COR-L47 (cell line): ENCODE measurements at places on chromosomes 5 and 9.

DNA sequence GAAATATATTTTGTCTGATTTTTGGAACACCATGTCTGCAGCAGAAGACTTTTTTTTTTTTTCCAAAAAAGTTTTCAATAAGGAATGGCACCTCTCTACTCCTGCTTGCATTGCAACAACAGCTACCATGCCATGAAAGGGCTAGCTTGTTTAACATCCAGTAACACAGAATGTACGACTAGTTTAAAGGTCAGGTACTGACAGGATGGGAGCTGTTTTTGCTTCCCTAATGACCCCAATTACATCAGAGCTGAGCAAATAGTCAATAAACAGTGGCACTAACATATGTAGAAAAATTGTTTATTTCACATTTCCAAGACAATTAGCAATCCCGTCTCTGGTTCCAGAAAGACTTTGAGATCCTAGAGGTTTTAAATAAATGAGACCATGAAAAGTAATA lies 693.8 kb downstream of the NR2F1-AS1 start:
- DNase-seq: no peak

GRCh38 chr9:98808411-98808815 lies 943 bp downstream of the GALNT12 start:
- DNase-seq: no peak

DNA sequence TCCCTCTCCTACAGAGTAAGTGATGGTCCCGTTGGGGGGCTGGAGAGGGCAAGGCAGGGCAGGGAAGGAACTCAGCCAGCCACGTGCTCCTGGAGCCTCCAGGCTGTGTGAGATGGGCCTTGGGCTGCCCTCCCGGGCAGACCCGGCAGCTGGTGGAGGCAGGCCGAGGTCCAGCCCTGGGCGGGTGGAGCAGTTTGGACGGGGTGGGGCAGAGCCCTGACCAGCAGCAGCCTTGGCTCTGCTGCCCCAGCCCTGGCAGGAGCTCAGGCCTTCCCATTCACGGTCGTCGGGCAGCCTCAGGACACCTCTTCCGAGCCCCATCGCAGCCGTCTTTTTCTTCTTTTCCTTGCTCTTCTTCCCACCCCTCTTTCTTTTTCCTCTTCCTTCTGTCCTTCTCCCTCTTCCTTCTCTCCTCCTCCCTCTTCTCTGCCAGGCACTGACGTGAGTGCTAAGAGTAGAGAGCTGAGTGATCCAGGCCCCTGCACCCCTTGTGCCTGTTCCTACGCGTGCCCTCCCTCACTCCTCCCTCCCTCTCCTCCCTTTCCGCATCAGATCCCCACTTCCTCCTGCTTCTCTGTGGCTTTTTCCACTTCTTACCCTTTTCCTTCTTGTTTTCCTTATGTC lies 42.8 kb downstream of the AMBP start:
- DNase-seq: no peak

- DNase-seq: no peak
Observed at GRCh38 chr5:173789031-173789920, 98.9 kb upstream of the CPEB4 start.

GRCh38 chr5:39100301-39100850 lies 26.2 kb upstream of the RICTOR start:
- DNase-seq: no peak

GRCh38 chr5:36481454-36482120 lies 124.8 kb upstream of the SLC1A3 start:
- no peak for DNase-seq

DNA sequence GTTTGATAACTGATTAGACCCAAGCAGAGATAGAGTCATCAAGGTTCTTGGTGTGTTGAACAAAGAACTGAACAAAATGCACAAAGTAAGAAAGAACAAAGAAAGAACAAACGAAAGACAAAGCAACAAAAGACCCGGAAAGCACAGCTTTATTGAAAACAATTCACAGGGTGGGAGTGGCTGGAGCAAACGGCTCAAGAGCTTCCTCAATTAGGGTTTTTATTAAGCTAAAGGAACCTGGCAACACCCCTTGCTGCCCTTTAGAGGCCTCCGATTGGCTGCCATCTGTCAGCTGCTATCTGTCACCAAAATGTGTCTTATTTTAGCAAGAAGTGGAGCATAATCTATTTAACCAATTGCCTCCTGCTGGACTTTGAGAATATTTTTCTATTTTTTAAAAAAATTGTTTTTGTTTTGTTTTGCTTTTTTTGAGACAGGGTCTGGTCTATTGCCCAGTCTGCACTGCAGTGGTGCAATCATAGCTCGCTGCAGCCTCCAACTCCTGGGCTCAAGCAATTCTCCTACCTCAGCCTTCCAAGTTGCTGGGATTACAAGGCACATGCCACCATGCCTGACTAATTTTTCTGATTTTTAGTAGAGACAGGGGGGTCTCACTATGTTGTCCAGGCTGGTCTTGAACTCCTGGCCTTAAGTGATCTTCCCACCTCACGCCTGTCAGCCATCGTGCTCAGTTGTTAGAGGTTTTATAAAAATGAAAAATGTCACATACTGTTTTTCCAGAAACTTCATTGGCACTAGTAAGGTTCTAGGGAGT lies 7.7 kb upstream of the ABO start:
- DNase-seq: no peak

DNA sequence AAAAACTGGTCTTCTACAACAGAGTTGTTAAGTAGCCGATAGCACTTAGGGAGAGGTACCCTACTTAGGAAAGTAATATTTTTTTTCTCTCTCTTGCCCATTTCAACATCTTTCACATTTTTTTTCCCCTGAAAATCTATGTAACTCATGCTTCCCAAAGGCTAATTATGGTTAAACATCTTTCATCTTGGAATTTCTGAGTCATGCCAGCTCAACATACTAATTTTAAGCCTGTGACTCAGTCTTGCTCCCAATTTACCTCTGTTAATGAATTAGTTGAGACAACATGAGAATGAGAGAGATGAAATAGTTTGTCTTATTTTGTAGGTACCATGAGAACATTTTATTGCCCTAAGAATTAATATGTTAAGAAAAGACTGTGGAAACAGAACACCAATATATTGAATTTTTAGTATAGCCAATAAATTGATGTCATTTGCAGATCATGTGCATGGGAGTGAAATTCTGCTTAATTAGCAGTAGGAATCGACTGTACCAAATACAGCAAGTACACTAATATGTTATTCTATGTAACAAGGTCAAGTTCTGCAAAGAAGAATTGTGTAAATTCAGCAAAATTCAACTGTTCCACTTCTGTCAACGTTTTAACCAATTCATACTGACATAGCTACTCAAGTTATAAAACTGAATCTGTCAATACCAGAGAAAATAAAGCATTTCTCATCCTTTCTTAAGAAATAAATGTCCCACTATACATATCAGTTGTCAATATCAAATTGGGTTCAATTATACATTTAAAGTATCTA lies 550.0 kb downstream of the PTPRD start:
- DNase-seq: no peak

DNA sequence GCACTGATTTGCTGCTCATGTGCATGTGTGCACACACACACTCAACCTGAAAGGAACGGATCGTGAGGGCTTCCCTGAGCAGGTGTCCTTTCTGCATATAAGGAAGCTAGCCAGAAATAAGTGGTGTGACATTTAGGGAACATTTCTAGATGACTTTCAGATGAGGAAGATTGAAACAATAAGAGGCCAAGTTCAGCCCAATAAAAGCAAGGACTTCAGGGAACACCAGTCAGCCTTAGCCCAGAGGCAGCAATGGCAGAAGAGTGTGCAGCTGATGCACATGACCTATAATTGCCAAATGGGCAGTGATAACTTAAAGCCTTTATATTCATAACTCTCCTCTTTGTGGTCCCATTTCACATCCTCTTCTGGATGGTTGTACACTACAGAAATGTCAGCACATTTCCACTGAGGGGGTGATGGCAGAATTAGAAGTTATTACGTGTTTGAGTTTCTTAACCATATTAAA lies 255.5 kb downstream of the TRIM32 start:
- DNase-seq: no peak

DNA sequence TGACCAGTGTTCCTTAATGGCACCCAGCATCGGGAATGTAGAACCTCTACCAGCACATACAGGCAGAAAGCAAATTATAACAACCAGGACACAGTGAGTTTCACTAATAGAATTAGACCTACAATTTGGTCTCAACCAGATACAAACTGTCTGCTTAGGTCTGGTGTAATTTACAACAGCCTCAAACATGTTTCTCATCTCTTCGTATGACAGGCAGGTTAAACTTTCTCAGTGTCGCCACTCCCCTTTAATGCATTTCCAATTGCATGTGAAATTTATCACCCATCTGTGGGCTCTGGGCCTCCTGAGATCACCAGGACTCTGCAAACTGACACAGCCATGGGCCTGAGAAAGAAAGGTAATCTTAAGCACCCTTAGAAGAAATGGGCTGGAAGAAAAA lies 218.7 kb downstream of the DCP2 start:
- DNase-seq: no peak

DNA sequence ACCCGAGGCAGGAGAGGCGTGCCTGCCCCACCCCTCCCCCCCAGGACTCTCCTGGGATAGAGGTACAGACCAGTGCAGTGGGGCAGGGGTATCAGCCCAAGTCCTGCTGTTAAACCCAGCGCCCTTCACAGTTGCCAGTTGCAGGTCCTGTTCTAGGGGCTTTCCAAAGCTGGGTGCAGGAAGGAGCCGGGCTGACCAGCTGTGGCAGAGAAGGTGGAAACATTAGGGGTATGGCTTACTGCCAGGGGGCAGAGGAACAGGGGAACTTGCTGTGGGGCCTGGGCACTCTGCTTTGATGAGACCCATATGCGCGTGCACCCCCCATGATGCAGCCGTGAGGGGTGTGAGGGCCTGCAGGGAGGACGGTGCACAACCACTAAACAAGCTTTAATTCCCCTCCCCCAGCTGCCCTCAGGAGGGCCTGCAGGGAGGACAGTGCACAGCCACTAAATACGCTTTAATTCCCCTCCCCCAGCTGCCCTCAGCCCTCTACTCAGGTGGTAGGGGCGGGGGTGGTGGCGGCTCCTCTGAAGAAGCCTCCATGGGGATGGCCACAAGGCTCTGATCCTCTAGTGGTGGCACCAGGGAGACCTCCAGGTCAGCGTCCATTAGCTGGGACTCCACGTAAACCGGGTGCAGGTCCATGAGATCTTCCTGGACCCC lies 766 bp upstream of the LRRC26 start:
- no peak for DNase-seq

- DNase-seq: no peak
Observed at GRCh38 chr9:123525424-123525823, 169.4 kb downstream of the CRB2 start.

GRCh38 chr5:39473156-39473775 lies 48.5 kb upstream of the DAB2 start:
- no peak for DNase-seq

GRCh38 chr9:131660466-131661405 lies 79.1 kb downstream of the RAPGEF1 start:
- no peak for DNase-seq

DNA sequence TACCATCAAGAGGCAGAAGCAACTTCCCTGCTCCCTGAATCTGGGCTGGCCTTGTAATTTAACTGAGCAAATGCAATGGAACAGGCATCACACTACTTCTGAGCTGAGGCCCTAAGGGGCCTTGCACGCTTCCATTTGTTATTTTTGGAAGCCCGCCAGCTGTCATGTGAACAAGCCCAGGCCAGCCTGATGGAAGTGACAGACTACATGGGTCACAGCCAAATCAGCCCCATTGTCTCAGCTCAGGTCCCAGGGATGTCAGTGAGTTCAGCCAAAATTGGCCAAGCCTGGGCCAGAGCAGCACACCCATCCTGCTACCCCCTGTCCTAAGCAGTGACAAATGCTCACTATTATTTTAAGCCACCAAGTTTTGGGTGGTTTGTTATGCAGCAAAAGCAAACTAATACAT lies 72.8 kb downstream of the PRRT1B start:
- peak; percentile 30 for DNase-seq

DNA sequence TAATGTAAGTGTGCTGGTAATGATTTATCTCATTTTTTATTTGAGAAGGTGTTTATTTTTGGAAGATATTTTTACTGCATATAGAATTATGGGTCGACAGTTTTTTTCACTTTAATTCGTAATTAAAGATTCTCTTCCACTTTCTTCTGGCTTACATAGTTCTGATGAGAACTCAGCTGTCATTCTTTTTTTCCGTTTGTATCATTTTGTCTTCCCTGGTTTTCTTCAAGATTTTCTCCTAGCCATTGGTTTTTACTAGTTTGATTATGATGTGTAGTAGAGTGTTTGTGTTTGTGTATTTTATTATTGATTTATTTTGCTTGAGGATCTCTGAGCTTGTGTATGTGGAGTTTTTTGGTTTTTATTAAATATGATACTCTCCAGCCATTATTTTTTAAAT lies 21.7 kb downstream of the SLF1 start:
- DNase-seq: no peak

DNA sequence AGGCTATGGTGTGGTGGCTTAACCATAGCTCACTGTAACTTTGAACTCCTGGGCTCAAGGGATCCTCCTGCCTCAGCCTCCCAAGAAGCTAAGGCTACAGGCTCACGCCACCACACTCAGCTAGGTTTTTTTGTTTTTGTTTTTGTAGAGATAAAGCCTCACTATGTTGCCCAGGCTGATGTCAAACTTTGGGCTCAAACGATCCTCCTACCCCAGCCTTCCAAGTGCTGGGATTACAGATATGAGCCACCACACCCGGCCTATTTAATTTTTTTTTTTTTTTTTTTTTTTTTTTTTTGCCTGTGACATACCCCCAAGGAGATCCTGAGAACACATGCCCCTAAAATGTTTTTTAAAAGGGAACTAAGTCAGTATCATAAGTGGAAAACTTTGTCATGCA lies 10.4 kb downstream of the FUBP3 start:
- DNase-seq: no peak

- no peak for DNase-seq
Observed at GRCh38 chr9:134611046-134611445, 30.6 kb upstream of the COL5A1 start.

GRCh38 chr9:136324501-136325300 lies 2.6 kb upstream of the GPSM1 start:
- no peak for DNase-seq

- no peak for DNase-seq
Observed at GRCh38 chr9:93258419-93258817, 74.5 kb downstream of the WNK2 start.

DNA sequence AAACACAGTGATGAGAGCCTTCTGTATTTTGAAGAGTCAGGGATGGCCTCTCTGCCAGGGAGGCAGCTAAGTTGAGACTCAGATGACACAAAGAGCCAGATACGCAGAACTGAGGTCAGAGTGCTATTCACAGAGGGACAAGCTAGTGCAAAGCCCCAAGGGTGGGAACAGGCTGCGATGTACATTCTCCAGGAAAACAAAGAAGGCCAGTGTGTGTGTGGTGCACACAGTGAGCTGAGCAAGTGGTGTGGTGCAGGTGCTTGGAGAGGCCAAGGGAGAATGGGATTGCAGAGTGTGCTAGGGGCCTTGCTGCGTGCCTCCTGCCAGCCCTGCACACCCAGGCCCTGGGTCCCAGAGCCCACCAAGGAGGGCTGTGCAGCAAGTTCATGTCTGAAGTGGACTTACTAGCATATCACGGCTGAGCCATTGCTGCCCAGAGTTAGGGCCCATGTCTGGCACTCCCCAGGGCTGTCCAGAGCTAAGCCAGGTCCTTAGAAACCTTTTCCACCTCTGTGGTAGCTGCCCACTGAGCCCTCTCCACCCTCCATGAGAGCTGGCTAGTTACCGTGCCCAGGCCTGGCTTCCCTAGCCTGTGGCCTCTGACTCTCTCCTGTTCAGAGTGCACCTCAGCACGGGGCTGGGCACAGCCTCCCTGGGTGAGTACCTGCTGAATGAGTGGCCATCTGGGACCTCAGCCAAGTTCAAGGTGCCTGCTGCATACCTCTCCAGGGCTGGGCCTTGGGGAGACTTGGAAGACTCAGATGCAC lies 9.3 kb downstream of the SLC25A48 start:
- no peak for DNase-seq

GRCh38 chr5:64794053-64794770 lies 25.5 kb downstream of the CWC27 start:
- no peak for DNase-seq

GRCh38 chr5:18090177-18090576 lies 455.9 kb downstream of the TAF11L14 start:
- no peak for DNase-seq
